ENCODE measurements at places on chromosomes 6 and 20.

DNA sequence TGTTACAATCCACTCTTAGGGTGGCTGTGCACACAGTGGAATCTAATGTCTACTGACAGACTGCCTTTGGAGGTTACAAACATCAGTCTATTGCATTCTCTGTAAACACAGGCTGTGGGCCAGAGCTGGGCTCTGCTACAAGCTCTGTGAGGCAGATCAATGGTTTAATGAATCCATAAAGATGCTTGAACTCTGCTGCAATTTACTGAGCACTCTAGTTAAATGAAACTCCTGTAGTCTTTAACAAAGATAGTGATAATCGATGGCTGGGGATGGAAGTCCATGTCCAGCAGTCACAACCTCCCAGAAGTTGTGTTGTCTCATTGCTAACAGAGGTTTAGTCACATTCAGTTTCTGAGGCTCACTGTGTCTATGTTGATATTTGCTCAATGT lies 50.5 kb downstream of the SOBP start:
- DNase-seq: no peak

- no peak for DNase-seq
Measured at GRCh38 chr6:161242113-161242512, 31.7 kb downstream of the AGPAT4 start.

- DNase-seq: no peak
Measured at GRCh38 chr6:13355999-13356785, 27.9 kb upstream of the TBC1D7 start.

DNA sequence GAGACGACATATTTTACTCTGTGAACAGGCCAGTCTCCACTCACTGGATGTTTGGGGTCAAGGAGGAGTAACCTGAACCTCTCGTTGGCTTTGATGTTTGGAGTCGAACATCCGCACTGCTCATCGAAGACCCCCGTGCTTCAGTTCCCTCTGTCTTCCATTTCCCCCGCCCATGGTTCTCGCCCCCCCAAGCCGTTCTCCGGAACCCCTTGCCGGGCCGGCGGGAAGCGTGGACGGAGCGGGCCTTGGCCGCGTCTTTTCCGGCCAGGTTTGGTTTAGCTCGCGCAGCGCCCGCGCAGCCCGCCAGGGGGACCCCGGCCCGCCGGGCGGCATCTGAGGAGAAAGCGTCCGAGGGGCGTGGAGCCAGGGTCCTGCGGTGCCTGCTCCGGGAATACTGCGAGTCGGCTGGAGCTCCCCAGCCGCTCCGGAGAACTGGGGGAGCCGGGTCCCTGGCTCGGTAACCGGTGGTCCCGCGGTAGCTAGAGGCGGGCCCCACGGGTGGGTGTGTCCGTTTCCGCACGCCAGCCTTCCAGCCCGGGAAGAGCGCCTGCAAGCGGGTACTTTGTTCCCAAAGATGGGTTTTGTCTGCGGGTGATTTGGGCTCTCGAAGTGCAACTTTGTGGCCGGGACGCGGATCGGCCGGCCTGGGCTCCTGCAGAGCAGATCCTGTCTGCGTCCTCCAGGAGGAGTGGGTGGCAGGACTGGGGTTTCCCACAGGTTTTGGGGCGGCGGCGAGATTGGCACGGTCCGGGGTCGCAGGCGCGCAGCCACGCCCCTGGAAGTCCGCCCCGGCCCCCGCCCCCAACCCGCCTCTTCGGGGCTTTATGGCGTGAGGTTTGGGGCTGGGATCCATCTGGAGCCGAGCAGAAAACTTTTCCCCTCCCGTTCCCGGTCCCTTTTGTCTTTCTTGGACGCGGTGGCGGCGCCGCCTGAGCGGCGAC lies at the start of gene TMEM200A:
Gene TMEM200A (plus strand): TSS at position 852 of the 941 bp plus-strand sequence. CDS start 74,406 bp downstream, outside the sequence.
- DNase-seq: peak; percentile 25

DNA sequence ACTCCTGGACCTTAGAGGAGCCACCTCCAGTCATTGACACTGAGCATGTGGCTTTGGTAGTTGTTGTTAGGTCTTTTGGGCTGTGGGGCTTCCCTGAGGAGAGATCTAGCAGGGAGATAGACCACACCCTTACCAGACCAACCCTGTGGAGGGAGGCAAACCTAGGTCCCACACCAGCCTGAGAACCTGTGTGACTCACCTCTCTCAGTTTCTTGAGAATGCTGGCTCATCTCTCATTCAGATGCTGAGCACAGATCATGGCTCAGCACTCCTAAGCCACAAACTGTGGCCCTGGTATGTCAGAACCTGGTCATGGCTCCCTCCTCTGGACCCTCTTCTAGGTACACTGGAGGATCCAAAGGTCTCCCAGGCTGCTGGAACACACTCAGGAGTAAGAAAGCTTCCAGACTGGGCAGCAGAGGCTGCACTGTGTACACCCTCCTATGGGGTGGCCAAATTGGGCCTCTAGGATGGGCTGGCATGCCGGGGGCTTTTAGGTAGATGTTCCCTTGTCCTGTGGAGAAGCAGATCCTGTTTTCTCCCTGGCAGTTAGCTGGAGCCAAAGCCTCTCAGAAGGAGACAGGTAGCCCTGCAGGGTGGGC lies 1294.5 kb downstream of the KHDRBS2 start:
- DNase-seq: no peak

DNA sequence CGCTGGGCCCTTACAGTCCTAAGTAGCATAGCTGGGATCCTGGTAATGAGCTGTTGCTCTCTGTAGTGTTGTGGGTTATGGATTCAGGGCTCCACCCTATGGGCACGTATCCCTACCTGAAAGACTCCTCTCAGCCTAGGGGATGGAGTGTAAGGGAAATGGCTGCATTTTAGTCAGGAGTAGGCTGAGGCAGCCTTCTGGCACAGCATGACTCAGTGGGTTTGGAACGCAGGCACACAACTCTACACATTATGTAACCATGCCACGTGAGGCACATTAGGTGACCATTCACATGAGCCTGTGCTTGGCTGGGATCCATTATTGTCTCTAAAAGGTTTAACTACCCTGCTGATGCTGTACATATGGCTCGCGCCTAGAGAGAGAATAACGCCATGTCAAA lies 27.8 kb downstream of the HDDC2 start:
- no peak for DNase-seq

- no peak for DNase-seq
Measured at GRCh38 chr6:89284081-89284480, 31.0 kb downstream of the GABRR2 start.

DNA sequence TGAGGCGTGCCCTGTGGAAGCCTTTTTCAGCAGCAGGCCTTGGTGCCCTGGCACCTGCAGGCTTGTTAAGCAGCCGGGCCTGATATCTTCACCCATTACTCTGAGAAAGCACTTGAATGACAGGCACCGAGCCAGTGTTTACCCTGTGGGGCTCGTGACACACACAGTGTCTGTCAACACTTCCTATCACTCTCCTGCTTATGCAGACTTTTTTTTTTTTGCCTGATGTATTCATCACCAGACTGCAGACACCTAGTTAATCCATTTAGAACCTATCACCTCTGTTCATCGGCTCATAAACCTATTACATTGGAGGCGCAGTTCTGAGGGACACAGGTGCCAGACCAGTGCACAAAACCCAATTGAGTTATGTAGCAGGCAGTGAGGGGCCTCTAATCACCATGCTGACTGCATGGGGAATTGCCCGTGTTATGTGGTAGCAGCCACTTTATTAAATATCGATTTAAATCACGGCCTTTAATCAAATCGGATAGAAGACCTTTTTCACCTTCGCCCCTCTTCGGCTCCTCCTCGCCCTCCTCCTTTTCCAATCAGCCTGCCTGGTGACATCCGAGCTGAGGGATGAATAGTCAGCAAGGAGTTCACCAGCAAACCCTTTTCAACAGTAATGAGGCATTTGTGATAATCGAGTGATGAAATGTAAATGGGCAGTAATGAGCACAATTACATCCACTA lies 962.9 kb upstream of the SLC35B3 start:
- DNase-seq: no peak

- no peak for DNase-seq
Measured at GRCh38 chr20:48184229-48184628, 398.9 kb upstream of the SULF2 start.
